AG20443 (cell line): ENCODE measurements at places on chromosomes 1 and 21.

GRCh38 chr1:171683870-171684269, 31.4 kb upstream of the MYOC start:
- no peak for DNase-seq

GRCh38 chr1:224504297-224505041, 69.9 kb upstream of the WDR26 start:
- DNase-seq = no peak

DNA sequence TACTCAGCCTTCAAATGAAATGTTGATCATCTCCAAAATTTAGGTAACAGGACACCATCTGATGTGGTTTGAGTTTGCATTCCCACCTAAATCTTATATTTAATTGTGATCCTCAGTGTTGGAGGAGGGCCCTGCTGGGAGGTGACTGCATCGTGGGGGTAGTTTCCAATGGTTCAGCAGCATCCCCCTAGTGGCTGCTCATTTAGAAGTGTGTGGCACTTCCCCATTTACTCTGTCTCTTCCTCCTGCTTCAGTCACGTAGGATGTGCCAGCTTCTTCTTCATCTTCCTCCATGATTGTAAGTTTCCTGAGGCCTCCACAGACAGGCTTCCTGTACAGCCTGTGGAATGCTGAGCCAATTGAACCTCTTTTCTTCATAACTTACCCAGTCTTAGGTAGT, 731.2 kb downstream of the USP25 start:
- DNase-seq = no peak

- no peak for DNase-seq
These were observed 59.4 kb upstream of the PAX7 start for GRCh38 chr1:18571275-18571674.

DNA sequence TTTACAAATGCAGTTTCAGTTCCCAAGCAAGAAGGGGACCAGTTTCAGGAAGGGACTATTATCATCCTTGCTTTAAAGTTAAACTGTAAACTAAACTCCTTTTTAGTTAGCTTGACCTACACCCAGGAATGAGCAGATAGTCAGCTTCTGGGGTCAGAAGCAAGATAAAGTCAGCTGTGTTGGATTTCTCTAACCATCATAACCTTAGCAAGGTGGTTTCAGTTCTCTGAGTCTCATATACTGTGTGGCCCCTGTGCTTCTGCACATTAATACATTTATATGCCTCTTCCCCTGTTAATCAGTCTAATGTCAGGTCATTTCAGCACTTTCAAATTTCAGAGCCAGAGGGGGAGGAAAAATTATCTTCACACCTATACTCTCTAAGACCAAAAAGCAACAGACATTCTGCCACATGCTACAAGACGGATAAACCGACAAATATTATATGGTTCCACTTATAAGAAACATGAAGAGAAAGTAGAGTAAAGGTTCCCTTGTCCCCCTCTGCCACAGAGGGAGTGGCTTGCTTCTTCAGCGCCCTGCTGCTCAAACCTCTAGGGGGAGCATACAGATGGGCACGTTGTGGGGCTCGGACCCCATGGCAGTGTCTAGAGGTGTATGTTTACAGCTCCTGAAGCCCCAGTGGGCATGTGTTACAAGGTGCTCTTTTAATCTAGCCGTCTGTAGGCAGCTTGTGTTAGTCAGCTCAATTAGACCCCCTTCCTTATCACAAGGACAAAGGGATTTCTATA, 89.1 kb downstream of the SMYD3 start:
- no peak for DNase-seq

DNA sequence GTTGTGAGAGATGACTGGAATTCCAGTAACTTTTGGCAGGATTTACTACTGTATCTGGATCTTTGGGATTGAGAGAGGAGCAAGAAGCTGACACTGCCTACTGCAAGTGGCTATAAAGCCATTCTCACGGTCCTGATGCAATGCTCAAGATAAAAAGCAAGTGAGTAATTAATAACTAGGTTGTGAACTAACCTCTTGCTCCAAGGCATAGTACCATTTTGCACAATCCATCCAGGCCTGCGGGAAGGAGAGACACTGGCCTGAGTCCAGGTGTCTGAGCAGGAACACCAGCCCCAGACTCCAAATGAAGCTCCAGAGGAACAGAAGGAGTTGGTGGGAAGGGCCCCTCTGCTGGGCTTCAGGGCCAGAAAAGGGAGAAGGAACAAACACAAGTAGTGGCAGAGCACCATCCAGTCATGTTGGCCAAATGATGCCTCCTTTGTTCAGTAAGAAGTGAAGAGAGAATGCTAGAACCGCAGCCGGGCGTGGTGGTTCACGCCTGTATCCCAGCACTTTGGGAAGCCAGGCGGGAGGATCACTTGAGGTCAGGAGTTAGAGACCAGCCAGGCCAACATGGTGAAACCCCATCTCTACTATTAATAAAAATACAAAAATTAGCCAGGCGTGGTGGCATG, 9.9 kb upstream of the SLC45A3 start:
- DNase-seq = no peak

- DNase-seq = peak; percentile 41
These were observed 40.0 kb downstream of the RCAN1 start for GRCh38 chr21:34574601-34575529.

GRCh38 chr21:18006691-18007090, 187.5 kb upstream of the C21orf91 start:
- no peak for DNase-seq

DNA sequence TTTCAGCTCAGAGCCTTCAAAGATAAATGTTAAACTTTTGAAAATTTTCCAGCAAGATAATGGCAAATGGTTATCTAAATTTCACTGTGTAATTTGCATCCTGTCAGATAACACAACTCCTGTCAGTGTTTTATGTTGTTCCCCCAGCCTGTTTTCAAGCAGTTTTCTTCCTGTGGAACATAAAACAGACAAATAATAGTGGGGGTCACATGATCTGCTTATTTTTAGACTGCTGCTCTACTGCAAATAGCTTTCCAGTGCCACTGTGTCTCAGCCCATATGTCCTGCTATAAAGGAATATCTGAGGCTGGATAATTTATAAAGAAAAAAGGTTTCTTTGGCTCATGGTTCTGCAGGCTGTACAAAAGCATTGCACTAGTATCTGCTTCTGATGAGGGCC, 32.2 kb downstream of the FMO3 start:
- DNase-seq = no peak

DNA sequence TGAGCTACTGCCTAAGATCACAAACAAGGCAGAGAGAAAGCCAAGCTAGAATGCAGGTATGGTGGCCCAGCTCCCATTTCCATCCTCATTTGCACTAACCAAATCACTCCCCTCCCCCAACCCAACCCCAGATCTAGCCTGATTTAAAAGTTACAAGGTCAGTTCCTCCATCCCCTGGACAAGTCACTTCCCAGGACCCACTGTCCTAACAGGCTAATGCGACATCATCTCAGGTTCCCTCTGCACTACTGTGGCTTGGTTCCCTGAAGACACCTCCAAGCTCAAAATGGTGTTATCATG, 2.4 kb downstream of the F11R start:
- DNase-seq = no peak

GRCh38 chr1:20192364-20192763, 6.0 kb upstream of the PLA2G2C start:
- DNase-seq = peak; percentile 37

DNA sequence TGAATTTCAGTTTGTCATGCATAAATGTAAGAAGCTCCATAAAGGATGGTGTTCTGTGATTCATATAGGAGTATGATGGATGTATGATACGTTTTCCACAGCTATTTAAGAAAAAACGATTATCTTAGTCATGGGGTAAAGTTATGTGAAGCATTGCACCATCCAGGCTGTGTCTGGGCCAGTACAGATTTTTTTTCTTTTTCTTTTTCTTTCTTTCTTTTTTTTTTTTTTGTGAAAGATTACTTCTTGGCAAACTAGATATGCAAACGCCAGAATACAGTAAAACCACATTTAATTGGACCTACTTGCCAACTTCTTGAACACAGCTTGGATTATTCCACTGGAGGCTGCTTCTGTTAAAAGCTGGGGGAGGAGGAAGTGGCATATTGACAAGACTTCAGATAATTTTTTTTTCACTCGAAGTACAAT, 14.9 kb downstream of the ZBTB18 start:
- peak; percentile 68 for DNase-seq

GRCh38 chr1:4395158-4395557, 259.3 kb upstream of the AJAP1 start:
- DNase-seq = no peak

GRCh38 chr21:29236201-29236600, 62.5 kb upstream of the BACH1 start:
- DNase-seq = no peak

GRCh38 chr1:161299347-161299746, 10.4 kb downstream of the MPZ start:
- no peak for DNase-seq

- no peak for DNase-seq
These were observed 69.8 kb downstream of the HFM1 start for GRCh38 chr1:91334856-91335255.

DNA sequence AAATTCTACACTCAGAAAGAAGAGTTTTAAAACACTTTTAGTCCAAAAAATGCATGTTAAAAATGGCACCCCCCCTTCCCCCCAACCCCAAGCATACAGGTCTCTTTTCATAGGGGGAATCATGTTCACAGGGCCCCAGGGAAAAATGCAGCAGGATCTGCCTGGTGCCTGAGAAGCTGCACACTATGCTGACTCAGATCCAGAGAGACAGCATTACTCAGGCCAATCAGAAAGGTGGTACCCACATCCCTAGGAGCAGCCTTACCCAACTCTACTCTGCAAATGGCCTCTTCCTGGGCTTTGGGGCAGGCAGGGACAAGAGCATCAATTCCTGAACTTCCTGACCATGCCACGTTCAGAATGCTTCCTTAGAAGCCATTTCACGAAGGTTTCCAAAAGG, 119.0 kb downstream of the HIVEP3 start:
- DNase-seq = peak; percentile 22

GRCh38 chr1:59409549-59409948, 112.7 kb downstream of the FGGY start:
- no peak for DNase-seq

DNA sequence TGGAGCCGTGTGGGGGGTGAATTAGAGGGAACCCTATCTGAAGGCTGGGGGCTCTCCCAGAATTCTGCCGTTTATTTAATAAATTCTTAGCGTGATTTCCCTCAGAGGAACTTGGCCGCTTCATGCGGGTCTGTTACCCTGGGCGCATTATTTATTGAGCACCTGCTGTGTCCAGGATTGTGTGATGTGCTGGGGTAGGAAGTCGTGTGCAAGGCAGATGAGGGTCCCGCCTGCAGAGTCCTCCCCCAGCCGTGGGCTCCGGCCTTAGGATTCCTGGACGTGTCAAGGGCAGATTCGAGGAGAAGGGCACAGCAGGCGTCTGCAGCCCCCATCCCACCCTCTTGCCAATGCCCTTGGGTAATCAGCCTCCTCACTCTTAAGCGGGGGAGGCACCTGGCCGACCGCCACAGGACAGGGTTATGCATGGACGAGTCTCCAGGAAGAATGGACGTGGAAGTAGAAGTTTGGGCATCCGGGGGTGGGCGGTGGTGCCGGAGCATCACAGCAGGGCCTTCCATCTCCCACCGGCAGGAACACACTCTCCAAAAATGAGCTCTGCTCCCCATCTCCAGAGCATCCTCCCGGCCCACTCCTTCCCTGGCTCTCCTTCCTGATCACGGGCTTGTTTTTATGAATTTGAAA, 233.3 kb upstream of the C1orf174 start:
- no peak for DNase-seq

- DNase-seq = no peak
These were observed 164.3 kb upstream of the RAB4A start for GRCh38 chr1:229106526-229107125.

DNA sequence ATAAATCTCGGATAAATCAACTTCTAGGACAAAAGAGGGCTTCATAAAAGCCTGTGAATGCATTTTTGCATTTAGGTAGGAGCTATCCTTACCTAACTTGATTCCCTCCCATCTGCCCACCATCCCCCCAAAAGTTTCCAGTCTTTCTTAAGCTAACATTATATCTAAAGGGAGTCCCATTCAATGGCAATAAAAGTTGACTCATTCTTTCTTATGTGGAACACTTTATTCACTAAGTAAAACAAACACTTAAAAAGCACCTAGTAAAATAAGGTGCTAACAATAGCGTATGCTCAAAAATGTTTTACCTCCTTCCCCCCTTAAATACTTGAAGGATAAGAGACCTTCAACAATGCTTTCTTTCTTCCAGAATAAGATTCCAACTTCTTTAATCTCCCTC, 83.8 kb downstream of the GON4L start:
- no peak for DNase-seq

DNA sequence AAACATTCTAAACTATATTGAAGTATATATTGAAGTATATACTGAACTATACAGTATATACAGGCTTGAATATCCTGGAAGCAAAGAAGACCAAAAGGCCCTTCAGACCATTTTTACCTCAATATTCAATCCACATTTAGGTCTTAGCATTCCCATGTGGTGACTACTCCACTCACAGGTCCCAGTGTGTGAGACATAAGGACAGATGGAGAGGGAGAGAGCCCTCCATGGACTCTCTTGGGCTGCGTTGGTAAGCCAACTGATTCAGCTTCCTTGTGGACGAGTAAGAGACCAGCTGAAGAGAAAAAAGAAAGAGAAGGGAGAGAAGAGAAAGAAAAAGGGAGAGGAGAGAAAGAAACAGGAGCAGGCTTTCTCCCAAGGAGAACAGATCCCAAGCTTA, 37.3 kb upstream of the ZRANB2 start:
- no peak for DNase-seq

DNA sequence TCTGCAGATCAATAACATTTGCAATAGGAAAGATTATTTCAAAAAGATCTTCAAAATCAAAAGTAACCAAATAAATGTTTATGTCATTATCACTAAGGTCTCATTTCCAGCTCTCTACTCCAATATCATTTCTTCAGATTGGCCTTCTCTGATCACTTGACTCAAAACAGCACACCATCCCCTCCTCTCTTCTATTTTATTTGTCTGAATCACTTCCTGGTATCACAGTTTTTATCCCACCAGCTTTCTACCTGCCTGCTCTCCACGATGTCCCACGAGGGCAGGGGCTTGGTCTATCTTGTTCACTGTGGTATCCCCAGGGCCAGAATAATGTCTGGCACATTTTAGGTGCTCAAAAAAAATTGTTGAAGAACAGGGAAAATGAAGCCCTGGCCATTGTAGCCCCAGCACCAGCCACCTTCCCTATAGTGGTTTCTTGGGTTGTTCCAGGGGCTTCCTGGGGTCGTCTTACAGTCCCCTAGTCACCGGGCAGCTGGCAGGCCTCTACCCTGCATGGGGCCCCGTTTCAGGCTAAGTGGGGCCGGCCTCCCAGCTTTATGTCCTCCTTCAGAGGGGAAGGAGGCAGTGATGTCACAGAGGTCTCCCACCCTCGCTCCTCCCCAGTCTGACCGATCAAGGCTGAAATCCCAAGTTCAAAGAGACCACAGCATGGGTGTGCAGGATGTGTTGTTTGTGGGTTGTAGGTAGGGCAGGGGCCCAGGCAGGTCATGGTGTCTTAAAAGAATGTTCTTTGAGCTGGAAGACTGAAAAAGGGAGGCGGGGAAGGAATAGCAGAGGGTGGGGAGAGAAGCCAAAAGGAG, 3.5 kb upstream of the PADI1 start:
- DNase-seq = no peak

DNA sequence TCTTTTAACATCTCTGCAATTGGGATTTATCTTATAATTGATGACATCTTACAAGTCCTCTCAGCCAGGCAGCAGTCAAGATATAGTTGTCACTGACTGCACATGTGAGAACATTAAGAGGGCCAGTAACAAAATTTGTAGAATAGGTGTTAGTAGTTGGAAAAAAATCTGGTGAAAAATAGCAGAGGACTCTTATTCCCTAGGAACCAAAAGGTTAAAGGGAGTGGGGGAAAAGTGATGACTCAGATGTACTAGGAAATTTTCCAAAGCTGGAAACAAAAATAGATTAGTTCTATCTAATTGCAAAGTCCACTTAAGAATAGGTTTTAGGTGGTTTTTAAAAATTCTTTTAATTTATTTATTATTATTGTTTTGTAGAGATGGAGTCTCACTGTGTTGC, 3.6 kb downstream of the NUP210L start:
- DNase-seq = peak; percentile 25
